ENCODE measurements at places on chromosomes 6 and 20.

- DNase-seq = no peak
Measured at GRCh38 chr6:117951783-117952182, 44.7 kb downstream of the SLC35F1 start.

DNA sequence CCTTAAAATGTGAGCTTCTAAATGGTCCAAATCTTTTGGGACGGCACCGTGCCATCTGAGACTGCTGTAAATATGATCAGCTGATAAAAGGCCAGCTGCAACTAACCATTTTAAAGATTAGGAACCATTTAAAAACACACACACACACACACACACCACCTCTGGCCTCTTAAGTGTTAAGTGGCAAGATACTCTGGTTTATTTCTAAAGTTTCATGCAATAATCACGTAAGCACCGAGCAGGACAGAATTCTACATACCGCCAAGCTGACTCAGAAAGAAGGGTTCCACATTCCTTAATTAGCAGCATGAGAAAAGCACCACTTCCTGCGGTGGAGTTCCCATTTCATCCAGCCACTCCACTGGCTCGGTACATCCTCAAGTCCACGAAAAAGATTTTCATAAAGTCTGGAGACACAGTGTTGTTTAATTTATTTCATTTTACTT, 17.8 kb upstream of the ZNF217 start:
- no peak for DNase-seq

GRCh38 chr6:110595112-110595511, 118.7 kb upstream of the SLC22A16 start:
- no peak for DNase-seq

DNA sequence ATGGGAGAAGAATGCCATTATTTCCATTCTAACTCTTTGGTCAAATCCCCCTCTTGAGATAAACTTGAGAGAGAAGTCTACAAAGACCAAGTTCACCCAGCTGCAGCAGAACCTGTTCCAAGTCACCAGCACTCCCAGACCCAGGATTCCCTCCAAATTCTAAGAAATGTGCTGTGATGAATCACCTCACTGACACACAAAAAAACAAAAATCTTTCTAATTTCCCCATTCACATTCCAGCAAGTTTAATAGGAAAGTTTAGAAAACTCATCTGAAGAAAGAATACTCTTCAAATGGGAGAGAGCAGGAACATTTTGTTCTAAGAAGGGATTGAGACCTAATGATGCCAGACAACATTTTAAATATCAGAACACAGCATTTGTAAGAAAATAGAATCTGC, 213.6 kb upstream of the PLCB4 start:
- no peak for DNase-seq

GRCh38 chr20:45064812-45065211, 36.1 kb downstream of the KCNS1 start:
- no peak for DNase-seq

- DNase-seq = no peak
Measured at GRCh38 chr6:6812427-6812826, 223.9 kb downstream of the LY86 start.

DNA sequence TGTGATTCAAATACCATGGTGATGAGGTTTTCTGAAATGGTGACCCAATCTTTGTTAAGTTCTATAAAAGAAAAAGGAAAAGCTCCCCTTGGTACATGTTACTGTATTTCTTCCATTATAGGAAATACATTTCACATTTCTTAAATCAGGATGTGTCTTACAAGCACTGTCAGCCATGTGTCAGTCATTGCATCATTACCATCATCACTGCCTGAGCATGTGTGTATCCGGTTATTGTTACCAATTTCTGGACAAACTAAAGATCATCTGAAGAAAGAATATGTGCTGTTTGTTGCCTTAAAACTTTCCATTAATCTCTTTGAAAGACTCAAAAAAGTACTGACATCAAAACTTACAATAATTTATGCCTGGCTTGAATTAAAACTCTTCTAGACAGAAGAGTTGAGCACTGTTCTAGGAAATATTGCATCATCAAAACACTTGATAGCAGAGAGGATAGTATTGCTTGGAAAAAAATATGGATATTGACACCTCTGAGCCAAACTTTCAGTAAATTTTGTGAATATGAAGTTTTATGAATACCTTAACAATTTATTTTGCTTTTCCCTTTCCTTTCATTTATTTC, 7.1 kb upstream of the TSPYL1 start:
- DNase-seq = no peak

GRCh38 chr6:17741507-17741906, 34.8 kb upstream of the NUP153 start:
- no peak for DNase-seq
